ENCODE measurements at places on chromosomes 2 and 18.

DNA sequence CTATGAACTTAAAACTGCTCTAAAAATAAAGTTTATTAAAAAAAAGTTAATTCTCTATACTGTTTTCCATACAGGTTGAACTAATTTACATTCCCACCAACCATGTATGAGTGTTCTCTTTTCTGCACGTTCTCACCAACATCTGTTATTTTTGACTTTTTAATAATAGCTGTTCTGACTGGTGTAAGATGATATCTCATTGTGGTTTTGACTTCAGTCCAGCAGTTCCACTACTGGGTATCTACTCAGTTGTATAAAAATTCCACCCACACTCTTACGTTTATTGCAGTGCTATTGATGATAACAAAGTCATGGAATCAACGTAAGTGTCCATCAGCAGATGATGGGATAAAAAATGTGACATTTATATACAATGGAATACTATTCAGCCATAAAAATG lies 33.7 kb downstream of the SPAG16 start:
- no peak for DNase-seq

DNA sequence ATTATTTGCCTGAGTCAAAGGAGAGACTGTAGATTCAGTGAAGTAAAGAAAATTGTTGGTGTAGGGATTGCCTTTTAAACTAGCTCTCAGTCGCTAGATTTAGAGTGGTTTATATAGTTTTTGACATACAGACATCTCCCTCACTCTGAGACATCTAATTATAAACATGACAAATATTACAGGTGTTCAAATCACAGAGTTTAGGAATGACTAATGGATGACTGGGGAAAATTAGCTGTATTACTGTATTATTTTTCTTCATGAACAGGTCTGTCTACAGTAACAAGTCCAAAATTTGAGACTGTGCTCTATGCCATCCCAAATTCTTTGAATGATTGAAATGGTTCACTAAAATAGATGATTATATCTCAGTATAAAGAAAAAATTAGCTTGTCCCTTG lies 40.0 kb downstream of the MAP2 start:
- no peak for DNase-seq

GRCh38 chr18:39622431-39622830 lies 2056.8 kb upstream of the CELF4 start:
- DNase-seq, result no peak

GRCh38 chr2:204226305-204226880 lies 289.8 kb downstream of the ICOS start:
- no peak for DNase-seq

- DNase-seq, result no peak
These were observed 19.5 kb upstream of the HES6 start for GRCh38 chr2:238259061-238260020.

DNA sequence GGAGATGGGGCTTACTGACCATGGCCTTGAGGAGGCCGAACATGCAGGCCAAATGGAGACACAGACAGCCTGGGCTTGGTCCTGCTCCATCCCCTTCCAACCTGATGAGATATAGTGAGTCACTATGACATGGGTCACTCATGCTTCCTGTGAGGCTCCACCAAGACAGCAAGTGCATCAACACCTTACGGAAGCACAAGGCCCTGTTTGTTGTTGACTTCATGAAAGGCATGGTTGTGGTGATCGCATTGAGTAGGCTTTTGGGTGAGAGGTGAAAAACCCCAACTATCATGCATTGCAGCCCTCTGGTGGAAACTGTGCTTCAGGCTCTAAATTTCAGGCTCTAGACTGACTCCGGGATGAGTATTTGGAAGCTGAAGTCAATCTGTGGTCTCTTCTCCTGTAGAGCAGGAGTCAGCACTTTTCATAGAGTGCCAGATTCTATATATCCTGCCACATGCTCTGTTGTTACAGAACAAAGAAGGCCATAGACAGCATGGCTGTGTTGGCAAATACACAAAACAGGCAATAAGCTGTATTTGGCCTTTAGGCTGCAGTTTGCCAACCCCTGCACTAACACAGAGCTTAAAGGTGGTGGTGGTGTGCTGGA lies 10.1 kb downstream of the IL37 start:
- peak; percentile 22 for DNase-seq

GRCh38 chr18:59219672-59220163 lies at the start of gene GRP:
Gene GRP (plus strand): TSS chr18:59220158. CDS start chr18:59220266, 108 bp downstream.
- no peak for DNase-seq

DNA sequence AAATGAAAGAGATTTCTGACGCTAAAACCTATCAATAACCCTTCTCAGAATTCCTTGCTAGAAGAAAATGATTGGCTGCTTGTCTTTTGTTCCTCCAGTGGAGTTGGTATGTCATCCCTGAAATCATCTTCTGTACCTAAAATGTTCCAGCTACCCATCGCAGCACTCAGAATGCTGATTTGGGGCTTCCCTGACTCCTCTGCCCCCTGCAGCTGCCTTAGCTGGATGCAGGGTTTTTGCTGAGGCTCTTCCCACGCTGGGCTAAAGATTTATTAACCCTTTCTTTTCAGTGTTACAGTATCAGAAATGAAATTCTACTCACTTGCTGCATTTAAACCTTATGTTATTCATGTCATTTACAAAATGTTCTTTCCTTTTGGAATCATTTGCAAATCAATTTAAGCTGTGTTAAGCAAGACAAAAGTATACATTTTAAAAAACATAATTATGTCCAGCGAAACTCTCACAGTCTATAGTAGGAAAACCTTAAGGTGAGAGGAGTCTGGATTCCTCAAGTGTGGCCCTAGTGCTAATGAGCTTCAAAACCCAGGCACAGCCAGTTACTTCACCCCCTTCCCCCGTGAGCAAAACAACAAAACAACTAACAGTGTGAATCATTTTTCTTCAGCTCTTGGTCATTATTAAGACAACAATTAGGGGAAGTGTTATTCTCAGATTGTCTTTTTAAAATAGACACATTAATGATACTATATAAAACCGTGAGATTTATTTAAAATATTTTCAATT lies 32.8 kb downstream of the PKP4 start:
- no peak for DNase-seq

GRCh38 chr2:235077046-235077445 lies 125.2 kb downstream of the SH3BP4 start:
- peak; percentile 30 for DNase-seq

DNA sequence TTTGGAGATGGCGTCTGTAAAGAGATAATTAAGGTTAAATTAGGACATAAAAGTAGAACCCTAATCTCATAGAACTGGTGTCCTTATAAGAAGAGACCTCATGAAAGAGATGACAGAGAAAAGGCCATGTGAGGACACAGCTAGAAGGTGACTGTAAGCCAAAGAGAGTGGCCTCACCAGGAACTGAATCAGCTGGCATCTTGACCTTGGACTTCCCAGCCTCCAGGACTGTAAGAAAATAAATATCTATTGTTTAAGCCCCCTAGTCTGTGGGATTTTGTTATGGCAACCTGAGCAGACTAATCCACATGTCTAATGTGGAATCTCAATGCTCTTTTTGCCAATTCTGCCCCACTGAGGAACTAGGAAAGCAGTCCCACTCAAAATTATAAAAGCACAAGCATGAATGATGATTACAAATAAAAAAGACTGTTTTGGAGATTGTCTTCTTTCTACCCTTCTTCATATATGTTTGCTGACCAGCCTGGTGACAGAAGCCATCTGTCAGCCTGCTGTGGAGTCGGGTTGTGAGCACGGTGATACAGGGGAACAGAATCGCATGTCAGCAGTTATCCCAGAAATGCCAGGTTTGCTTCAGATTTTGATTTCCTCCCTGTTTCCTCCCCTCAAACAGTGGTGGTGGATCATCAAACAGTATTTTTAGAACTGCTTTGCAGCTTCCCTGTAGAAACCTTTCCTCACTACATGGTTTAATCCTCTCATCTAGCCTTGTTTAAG lies 54.2 kb downstream of the INPP4A start:
- no peak for DNase-seq

DNA sequence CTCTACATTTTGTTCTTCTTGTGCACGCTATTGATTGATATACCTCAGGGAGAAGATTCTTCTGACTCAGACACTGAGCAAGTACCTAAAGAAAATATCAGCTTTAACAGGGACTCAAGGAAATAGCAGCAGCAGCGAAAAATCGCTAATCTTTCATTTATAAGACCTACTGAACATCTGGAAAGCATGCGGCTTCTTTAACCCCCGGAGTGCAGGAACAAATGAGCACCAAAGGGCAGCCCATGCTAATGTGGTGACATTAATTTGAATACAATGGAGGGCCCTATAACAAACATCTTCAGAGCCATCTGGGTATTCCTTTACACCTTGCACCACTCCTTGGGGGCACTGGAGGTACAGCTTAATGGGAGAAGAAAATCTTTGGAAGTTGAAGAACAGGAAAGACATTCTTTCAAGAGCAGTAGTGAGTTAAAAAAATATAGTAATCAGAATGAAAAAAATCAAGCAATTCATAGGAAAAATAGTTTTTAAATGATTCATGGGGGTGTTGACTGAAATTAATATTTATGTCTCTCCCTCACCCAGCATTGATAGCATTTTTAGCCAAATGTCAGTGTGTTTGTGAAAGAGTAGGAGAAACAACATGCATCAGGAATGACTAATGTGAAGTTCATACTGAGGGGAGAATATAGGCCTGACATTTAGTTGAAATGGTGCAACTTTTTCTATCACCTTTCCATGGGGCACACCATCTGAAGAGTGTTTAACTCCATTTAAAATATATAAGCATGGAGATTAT lies 281.7 kb downstream of the HRH4 start:
- no peak for DNase-seq

GRCh38 chr2:70656421-70657010 lies 102.9 kb upstream of the TGFA start:
- DNase-seq, result no peak

DNA sequence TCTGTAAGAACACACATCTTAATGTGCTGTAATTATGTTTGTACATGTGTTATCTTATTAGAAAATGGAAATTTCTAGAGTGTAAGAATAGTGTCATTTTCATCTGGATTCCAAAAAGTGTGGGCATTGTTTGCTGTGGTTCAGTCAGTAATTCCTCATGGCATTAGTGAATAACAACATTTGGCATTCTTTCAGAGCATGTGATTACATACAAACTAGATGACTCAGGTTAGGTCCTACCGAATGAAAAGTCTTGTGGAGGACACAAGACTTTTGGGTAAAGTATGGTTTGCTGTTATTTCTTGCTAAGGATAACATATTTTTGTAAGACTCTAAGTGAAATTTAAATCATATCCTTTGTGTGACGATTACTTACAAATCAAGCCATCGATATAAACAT lies 593.1 kb upstream of the NRXN1 start:
- peak; percentile 32 for DNase-seq

DNA sequence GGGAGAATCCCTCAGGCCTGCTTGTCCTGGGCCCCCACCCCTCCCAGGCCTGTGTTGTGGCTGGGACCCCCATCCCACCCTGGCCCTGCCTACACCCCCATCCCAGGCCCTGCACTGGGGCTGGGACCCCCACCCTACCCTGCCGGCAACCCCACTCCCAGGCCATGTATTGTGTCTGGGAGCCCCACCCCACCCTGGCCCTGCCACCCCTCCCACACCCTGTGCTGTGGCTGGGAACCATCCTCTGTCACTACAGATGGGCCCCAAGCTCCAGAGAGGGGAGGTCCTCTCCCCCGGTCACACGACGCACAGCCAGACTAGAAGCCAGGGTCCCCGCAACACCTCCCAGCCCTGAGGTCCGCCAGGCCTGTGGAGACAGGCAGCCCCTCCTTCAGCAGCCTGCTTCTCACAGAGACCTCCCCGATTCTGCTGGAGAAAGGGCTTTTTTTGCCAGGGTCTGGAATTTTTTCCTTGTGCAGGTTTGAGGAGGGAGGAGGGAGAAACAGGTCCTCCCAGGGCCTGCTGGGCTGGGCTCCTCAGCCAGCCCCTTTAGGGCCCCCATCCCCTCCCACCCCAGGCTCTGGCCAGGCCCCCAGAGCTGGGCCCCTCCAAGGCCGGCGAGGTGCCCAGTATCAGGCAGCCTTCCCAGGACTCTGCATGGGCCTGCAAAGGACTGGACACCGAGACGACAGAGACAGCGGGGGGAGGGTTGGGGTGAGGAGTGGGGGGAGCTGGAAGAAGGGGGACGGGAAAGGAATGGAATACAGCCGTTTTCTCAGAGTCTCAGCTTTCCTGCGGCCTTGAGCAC lies 28.0 kb downstream of the KIF1A start:
- no peak for DNase-seq

DNA sequence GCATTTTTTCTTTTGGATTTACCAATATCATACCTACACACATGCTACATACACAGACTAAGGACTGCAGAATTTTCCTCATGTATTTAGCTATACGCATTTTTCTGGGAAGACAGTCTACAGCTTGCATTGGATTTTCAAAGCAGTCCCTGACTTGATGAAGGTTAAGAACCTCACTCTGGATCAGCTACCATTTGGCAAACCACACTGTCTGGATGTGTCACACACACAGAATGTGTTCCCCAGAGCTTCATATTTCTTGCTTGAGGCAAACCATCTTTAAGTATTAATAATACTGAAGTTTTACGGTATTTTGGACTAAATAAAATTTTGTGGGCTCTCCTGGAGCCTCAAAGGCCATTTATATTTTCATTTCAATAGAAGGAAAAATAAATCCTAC lies 102.3 kb downstream of the TCF4 start:
- DNase-seq, result no peak

DNA sequence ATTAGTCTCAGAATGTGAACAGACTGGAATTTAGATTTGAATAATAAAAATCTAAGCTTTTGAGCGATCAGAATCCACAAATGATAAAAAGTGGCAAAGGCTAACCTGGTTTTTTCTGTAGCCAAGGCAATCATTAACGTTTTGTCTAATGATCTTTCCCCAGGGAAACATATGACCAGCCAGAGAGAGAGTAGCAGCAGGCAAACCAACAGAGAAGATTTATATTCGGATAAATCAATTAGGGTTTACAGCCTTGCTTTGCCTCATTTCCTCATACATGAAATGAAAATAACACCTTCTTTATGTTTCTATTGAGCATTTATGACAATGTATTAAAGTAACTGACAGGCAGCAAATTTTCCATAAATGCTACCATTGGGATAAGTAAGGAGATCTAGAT lies 14.5 kb downstream of the TIA1 start:
- no peak for DNase-seq

DNA sequence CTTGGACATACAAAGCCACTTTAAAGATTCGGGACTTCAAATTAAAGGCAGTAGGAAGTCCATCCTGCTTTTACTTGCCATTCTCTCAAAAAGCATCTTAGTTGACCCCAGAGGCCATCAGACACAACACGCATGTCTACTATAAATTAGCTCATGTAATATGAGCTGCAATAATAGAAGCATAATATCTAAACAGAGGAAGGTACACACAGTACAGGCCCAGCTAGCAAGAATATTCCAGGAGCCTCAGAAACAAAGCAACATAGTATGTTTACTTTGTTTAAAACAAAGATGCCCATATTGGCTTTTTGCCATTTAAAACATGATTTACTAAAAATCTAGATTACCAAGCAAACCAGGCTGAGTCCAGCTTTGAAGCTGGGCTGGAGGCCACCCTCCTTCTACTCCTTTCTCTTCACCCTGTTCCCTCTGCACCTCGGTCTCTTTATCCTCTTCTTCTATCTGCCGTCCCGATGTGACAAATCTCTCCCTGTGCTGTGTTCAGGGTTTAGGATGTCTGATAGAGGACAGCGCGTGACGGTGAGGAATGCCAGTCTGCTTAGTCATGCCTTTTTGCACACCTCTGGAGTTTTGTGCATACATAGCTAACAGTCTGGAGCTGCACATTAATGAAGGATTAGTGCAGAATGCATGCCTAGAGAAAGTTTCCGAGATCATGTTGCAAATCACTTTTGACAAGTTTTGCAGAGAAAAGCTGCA lies 28.2 kb downstream of the DTNA start:
- DNase-seq, result no peak

GRCh38 chr2:98480598-98480997 lies 35.9 kb downstream of the INPP4A start:
- no peak for DNase-seq

- no peak for DNase-seq
These were observed 33.0 kb upstream of the KIDINS220 start for GRCh38 chr2:8870441-8870840.
